Stimulated activated CD8-positive, alpha-beta memory T cell treated with anti-CD3 and anti-CD28 coated beads, Interleukin-4, amount 100 ng/mL, for 1 hour (primary cell): ENCODE measurements at places on chromosomes 11 and 22.

DNA sequence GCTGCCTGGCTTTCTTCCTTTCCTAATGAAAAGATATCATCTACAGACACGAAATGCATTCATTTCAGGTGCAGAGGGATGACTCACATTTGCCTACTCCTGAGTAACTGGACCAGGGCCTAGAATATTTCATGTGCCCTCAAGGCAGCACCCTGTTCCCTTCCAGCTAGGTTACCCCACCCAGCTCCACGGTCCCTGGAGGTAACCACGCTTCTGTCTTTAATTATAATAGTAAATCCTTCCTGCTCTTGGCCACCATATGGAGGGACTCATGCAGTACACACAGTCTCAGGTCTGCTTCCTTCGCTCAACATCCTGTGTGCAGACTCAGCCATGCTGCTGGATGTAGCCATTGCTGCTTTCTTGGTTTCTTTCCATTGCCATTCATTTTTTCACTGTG is 22.3 kb downstream of the DHCR7 start:
- no peak for DNase-seq

- no peak for DNase-seq
Measured at GRCh38 chr22:49725516-49725915, 102.2 kb downstream of the BRD1 start.

- no peak for DNase-seq
Measured at GRCh38 chr11:92141725-92142124, 82.9 kb upstream of the FAT3 start.

DNA sequence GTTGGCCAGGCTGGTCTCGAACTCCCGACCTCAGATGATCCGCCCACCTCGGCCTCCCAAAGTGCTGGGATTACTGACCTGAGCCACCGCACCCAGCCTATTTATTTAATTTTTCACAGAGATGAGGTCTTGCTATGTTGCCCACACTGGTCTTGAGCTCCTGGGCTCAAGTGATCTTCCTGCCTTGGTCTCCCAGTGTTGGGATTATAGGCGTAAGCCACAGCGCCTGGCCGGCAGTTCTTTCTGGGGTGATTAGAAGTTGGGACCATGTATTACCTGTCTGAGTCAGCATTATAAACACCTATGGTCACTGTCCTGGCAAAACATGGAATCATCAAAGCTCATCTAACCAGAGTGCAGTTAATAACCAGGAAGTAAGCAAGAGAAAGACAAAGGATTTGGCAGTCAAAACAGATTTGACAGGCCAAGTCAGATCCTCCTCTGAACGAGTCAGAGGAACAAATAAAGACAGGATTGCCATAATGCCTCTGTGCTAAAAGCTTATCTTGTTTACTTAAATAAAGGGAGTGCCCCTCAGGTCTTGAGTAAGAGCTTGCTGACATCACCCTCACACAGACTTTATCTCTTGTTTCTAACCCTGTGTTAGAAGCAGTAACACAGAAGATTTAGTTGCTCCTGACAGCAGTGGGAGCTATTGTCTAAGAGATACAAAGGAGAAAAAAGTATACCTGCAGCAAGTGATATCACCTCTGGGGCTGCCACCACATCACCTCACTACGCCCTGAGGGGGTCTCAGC is 3.7 kb downstream of the SERPIND1 start:
- DNase-seq, result no peak

GRCh38 chr11:77542296-77542695 is 47.5 kb upstream of the AQP11 start:
- no peak for DNase-seq

- no peak for DNase-seq
Measured at GRCh38 chr11:72511393-72512047, 77.2 kb upstream of the CLPB start.

- DNase-seq, result no peak
Measured at GRCh38 chr11:116557282-116557681, 215.5 kb downstream of the BUD13 start.

GRCh38 chr11:66015454-66015881 is 3.7 kb downstream of the CST6 start:
- DNase-seq, result no peak

- DNase-seq, result no peak
Measured at GRCh38 chr22:17072877-17073276, 11.9 kb upstream of the IL17RA start.

DNA sequence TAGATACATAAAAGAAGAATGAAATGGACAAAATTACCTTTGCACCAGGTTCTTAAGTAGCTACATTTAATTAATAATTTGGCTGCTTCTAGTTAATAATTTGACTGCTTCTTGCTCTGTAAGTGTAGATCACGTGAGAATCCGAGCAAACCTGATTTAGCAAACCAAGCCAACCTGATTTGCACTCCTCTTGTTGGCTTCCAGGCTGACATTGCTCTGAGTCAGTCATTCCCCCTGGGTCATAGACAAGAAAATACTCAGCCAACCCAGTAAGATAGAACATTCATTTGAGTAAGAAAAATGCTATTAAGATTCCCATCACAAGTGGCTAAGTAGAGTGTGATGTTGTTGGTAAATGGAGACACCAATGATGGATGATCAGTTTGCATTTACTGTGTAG is 304.1 kb downstream of the C11orf87 start:
- DNase-seq, result no peak
